Activated T-helper 1 cell treated with anti-CD3 and anti-CD28 coated beads, Interleukin-2, amount 50 U/mL, for 16 hours (primary cell): ENCODE measurements at places on chromosomes 3 and 15.

DNA sequence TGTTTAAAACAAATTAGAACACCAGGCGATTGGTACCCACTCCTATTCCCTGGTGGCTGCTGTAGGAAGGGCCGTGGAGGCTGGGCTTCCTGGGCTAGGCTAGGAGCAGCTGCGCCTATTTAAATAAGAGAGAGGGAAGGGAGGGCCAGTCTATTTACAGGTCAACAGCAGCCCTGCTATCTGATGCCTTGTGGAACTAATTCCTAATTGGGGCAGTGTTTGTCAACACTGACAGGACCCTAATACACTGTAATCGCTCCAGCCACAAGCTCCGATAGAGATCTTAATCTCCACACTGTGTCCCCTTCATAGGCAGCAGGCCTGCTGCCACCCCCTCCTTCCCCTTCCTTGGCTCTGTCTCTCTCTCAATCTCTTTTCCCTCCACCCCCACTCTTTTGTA is 116.9 kb upstream of the SOX14 start:
- no peak for DNase-seq

DNA sequence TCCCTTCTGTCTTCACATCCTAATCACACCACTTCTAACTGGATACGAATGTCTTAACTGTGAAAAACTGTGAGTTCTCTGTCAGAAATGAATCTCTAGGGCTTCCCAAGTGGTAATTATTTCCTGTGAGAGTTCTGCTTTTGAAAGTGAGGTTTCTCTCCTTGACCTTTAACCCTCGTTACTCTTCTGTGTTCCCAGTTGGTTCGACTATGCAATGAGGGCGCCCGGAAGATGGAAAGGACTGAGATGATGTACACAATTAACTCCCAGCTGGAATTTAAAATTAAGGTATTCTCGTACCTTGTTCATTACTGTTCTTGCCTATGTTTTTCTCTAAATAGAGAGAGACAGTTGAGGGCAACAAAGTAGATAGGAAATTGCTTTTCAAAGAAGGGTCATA is 96.5 kb downstream of the ARHGEF26 start:
- no peak for DNase-seq

DNA sequence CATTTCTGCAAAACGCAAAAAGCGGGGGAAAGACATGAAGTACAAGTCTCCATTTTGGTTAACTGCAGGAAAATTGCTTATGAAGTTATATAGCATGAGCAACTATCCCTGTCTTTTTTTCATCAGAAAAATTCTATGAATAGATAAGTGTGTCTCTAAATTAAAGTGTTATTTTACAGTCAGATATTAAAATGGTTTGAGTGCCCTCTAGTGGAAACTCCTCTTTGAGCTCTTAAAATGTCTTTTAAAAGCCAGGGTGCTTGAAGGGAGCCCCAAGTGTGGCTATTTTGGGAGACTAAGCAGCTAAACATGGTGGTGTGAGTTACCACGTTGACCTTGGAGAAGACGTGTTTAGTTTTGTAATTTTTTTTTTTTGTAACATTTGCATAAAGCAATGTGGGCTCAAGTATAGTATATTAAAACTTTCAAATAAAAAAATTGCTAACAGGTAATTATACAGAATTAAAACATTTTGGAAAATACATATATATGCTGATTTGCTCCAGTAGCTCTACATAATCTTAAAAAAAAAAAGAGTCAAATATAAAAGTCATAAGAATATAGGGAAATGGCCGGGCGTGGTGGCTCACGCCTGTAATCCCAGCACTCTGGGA is 77.2 kb downstream of the PPP2R3A start:
- no peak for DNase-seq

DNA sequence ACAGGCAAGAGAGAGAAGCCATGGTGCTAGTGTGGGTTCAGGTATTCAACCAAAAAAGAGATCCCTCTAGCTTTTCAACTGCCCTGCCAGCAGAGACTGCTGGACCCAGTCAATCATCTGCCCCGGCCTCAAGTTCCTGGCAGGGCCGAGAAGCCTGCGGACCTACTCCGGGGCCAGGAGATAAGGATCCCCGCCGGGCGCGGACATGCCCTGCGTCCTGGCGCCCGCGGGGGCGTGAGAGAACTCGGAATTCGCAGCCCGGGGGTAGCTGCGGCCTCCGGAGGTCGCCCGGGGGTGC is 821 bp upstream of the MAGI1 start:
- no peak for DNase-seq
